ENCODE measurements at places on chromosomes 12 and 14.

GRCh38 chr12:31289441-31289840, 36.5 kb downstream of the SINHCAF start:
- DNase-seq, result no peak

GRCh38 chr12:109948368-109948767, 47.8 kb downstream of the GIT2 start:
- DNase-seq, result no peak

DNA sequence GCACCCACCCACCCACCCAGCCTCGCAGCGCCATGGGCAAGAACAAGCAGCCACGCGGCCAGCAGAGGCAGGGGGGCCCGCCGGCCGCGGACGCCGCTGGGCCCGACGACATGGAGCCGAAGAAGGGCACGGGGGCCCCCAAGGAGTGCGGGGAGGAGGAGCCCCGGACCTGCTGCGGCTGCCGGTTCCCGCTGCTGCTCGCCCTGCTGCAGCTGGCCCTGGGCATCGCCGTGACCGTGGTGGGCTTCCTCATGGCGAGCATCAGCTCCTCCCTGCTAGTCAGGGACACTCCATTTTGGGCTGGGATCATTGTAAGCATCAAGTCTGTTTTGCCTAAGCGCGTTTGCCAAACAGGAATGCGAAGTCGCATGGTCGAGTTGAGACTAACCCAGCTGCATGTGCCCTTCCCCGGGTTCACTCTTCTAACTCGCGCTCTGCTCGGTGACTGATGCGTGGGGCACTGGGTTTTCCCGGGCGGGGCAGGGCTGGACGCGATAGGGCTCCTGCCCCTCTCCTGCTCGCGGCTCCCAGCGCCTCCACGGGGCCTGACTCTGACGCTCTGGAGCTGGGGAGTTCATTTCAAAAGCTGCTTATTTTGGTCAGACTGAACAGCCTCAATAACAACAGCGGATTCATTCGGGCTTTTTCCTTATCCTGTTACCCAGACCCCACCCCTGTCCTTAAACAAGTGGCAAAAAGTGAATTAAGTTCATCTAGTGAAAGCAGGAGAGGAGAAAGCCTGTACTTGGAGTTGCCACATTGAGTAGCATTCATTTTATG, 458 bp downstream of the SSPN start:
- DNase-seq, result peak; percentile 3

DNA sequence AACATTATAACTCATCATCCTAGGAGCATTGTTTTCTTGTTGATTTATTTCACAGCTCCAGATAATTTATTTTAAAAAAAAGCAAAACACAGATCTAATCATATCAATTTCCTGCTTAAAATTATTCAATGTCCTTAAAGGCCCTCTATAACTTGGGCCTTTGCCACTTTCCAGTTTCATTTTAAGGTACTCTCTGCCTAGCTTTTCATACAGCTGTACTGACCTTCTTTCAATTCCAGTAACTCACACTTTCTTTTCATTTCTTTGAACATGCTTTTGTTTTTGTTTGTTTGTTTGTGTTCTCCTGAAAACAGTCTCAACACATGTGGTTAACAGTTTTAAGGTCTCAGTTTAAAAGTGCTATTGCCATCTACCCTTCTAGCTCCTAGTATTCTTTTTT, 281.9 kb downstream of the ACSS3 start:
- no peak for DNase-seq

DNA sequence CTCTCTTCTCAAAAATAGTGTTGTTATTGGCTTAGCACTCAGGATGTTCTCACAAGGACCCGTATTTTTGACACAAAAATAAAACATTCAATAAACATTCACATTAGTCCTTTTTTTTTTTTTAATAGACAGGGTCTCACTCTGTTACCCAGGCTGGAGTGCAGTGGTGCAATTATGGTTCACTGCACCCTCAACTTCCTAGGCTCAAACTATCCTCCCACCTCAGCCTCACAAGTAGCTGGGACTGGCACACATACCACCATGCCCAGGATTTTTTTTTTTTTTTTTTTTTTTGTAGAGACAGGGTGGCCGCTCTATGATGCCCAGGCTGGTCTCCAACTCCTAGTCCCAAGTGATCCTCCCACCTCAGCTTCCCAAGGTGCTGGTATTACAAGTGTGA, 27.0 kb downstream of the PPP1R13B start:
- no peak for DNase-seq

DNA sequence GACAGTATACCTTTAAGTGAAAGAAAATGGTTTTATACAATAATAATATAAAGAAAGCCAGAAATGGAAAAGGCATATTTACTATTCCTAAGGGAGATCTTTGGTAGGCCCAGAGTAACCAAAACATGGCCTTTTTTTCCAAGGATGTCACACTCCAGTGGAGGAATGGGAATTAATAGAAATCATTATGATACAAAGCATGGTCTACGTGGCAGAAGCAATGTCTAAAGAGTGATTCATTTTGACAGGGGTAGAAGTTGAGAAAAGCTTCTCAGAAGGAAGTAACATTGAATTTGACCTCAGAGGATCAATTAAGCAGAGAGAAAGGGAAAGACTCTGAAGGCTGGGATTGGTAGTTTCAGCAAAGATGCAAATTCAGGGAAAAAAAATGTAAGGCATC, 208.6 kb downstream of the BTG1 start:
- no peak for DNase-seq

DNA sequence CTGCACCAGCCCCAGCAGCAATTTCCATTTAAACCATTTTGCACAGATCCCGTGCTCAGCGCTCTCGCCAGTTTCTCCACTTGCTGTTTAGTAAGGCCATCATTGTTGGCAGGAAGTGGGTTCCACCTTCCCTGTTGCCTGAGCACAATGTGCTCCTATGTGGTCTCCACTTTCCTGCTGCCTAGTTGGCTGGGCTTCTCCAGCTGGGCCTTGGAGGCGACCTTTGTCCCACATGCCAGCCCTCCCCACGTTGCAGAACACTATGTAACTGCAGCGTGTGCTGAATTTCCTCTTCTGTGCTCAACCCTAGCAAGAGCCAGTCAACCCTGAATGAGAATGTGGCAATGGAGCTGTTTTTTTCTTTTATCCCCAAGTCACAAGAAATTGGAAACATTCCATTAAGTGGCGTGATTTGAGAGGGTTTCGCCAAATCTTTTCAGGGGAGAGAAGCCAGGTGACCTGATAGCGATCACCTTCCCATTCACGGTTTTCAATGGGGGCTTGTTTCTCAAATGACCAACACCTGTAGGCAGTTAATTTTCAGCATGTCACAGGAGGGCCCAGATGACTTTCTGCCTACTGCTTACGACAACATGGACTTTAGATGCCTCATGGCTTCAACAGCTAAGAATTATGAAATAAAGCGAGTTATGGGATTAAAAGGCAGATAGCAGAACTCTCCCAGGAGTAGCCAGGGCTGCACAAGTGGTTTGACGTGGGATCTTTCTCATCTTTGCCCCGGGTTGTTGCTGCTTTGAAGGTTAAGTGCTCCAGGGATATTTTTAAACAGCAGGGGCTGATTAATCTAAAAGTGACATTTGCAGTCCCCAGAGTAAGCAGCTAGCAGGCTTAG, at the start of gene ACACB:
Gene ACACB (plus strand): TSS at position 830 of the 853 bp plus-strand sequence. CDS start 22,819 bp downstream, outside the sequence.
- DNase-seq, result peak; percentile 80

GRCh38 chr14:54487771-54488170, 1.0 kb downstream of the GMFB start:
- no peak for DNase-seq

Measured in HL-60 (cell line).